H54 (cell line): ENCODE measurements at places on chromosomes 2 and 18.

- DNase-seq: no peak
Measured at GRCh38 chr2:36809069-36809445, 112.5 kb downstream of the VIT start.

DNA sequence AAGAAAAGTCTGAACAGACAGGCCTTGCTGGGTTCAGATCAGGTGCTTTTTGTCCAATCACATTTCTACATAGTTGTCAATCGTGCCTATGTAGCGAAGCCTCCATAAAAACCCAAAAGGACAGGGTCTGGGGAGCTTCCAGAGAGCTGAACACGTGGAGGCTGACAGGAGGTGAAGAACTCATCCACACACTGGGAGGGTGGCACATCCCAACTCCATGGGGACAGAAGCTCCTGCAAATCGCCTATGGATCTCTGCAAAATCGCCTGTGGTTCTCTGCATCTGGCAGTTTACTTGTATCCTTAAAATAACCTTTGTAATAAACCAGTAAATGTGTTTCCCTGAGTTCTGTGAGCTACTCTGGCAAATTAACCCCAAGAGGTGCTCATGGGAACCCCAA lies 12.4 kb downstream of the ALPK2 start:
- no peak for DNase-seq

DNA sequence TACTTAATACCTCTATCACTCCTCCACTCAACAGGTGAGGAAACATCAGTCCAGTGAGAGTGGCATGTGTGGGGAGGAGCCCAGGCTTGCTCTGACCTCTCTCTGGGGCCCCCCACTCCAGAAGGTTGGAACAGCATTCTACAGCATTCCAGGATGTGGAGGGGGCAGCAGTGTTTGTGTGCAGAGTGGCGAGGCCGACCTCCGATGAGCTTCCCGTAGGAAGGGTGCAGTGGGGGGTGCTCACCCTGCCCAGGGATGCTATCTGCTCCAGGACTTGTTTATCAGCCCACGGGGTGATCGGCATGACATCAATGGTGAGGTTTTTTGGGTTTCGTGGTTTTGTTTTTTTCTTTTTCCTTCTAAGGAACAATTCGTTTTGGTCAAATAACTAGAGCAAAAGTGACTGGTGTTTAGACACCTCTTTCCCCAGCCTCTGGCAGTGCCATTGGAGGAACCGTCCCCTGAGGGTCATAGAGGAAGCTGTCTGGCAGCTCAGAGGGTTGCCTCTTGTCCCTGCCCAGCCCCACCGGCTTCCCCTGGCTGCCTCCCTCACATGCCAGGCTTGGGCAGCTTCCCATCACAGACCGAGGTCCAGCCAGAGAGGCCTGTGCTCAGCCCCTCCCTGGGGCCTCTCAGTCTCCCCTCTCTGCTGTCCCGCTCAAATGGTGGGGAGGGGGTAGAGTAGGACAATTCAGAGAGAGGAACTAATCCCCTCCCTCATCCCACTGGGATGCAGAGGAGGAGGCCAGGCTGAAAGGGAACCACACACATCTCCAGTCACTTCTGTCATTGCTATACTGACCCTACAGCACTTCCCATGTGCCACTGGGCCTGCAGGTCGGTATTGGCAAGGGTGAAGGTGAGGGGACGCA lies 96.5 kb downstream of the ZFP36L2 start:
- DNase-seq: no peak

GRCh38 chr2:217698691-217699090 lies 304.1 kb downstream of the TNS1 start:
- DNase-seq: no peak

GRCh38 chr2:217834744-217835513 lies 167.9 kb downstream of the TNS1 start:
- DNase-seq: no peak

DNA sequence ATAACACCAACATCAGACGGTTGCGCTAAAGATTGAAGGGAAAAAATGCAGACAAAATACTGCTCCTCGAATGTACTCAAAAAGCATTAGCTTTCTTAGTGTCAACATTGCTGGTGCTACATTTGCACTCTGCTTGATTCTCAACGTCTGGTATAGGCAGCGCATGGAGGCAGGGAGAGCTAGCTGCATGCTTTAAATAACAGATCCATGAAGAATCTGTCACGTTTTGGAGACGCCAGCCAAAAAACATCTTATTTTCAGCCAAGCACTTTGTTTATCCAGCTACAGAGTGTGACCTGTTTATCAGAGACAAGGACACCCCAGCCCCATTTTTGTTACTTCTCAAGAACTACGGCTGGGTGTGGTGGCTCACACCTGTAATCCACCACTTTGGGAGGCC lies 59.5 kb downstream of the APOB start:
- no peak for DNase-seq

DNA sequence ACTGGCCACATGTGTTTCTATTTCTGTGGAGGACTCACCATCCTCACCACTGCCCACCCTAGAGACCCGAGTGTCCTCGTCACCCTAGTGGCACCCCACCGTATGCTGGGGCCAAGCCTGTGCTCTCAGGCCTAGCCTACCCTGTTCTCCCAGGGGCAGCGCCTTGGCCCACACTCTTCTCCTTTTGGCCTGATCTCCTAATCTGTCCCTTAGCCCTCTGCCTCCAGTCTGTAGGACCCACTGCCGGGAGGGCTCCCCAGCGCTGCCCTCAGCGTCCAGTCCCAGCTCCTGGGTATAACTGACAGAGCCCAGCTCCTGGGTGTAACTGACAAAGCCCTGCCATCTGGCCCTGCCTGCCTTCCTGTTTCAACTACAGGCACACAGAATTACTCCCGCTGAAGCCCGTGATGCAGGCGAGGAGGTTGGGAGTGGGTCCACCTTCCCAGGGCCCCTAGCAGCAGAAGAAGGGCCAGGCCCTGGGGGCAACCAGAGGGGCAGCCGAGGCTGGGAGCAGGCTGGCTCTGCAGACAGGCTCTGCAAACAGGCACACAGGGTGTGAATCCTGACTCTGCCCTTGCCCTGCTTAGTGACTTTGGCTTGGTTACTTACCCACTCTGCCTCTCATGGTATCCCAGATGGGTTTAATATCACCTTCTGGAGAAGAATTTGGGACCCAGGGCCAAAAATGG lies 25.6 kb upstream of the PTMA start:
- no peak for DNase-seq

- no peak for DNase-seq
Measured at GRCh38 chr2:176931588-176932563, 280.7 kb upstream of the HNRNPA3 start.

- DNase-seq: no peak
Measured at GRCh38 chr18:12741351-12741750, 38.5 kb downstream of the PSMG2 start.

GRCh38 chr2:241739651-241740050 lies 5.2 kb downstream of the D2HGDH start:
- peak; percentile 74 for DNase-seq

DNA sequence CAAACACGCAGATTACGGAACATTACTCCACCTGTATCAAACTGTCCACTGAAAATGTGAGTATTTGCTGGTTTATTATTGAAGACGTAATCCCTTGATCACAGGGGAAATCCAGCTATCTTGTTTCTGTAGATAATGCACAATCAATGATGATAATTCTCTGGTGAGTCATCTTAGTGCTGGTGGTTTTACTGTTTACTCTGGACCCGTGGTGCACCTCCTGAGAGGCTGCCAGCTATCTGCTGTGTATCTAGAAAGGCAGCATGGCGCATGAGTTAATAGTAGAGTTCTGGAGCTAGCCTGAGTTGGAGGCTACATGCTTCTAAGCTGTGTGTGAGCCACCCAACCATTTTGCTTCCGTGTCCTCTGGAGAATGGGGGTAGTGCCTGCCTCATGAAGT lies 6.5 kb downstream of the NCAPH start:
- peak; percentile 55 for DNase-seq

- no peak for DNase-seq
Measured at GRCh38 chr2:20300656-20301055, 50.0 kb downstream of the PUM2 start.
